ENCODE measurements at places on chromosomes 11 and 22. TPM values are rescaled to one million over a fixed set of nuclear protein-coding genes. Genes with fewer than 3 reads are reported as not detected.

DNAJB7 gene
- not detected for total RNA-seq

OR8G5 gene
- total RNA-seq, result not detected

TSSK2 gene
- 0.04 TPM for total RNA-seq

SLC29A2 gene
- total RNA-seq, result 10.1 TPM

ARRB1 gene
- 14.7 TPM for total RNA-seq

UPK3A gene
- total RNA-seq, result not detected

NXPE2 gene
- 0.18 TPM for total RNA-seq

GGTLC2 gene
- total RNA-seq, result not detected

SGSM1 gene
- total RNA-seq, result 0.13 TPM

LYVE1 gene
- total RNA-seq, result 52.2 TPM

MS4A6E gene
- not detected for total RNA-seq

TPBGL gene
- total RNA-seq, result not detected

KIF18A gene
- 5.3 TPM for total RNA-seq

SCGB1C1 gene
- not detected for total RNA-seq

AAMDC gene
- total RNA-seq, result 44.7 TPM

OMP gene
- 0.27 TPM for total RNA-seq

OAF gene
- 44.2 TPM for total RNA-seq

SHANK2 gene
- 1.1 TPM for total RNA-seq

ELF5 gene
- not detected for total RNA-seq

UCP2 gene
- total RNA-seq, result 18.0 TPM

TP53AIP1 gene
- total RNA-seq, result 0.22 TPM

All from muscle of leg (tissue), 16 donors.